Neural progenitor cell (in vitro differentiated cells): ENCODE measurements at places on chromosomes 6 and 20.

DNA sequence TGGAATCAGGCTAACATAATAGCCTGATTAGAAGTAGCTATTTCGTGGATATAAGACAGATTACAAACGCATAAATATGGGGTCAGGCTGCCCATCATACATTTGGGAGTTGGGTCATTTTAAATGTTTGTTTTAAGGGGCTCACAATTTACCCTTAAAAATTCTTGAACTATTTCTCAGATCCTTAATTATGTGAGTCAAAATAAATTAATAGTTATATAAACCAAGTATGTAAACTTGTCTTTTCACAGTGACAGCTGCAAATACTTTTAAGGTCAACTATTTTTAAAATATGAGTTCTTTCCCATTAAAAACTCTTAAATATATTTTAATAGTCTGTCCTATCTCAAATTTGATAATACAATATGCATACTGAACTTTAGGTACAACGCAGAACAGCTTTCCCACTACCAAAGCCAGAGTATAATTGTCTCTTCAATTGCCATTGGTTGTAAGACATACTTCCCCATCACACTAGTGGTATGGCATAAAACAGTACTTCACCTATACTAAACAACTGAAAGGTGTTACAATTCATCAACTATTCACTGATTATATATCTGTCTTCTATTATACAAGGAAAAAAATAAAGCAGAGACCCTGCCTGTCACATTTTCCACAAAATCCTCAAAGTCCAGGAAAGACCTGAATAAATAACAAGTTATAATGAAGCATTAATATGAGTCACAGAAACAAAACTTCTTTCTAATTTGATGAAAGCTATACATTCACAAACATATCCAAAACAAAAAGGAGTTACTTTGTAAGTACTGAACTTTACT, 80.8 kb upstream of the COL21A1 start:
- no peak for DNase-seq

- DNase-seq: no peak
These were observed 27.5 kb downstream of the PTPN1 start for GRCh38 chr20:50537546-50538201.

DNA sequence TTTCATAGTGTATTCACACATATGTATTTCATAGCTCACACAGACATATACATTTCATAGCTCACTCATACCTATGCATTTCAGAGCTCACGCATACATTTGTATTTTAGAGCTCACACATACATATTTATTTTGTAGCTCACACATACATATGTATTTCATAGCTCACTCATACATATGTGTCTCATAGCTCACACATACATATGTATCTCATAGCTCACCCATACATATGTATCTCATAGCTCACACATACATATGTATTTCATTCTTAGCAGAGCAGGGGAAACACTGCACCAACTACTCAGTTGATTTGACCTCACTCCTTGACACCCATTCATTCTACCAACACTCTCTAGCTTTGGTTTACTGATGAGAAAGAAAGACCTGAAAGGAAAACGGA, 713.6 kb downstream of the QKI start:
- no peak for DNase-seq

DNA sequence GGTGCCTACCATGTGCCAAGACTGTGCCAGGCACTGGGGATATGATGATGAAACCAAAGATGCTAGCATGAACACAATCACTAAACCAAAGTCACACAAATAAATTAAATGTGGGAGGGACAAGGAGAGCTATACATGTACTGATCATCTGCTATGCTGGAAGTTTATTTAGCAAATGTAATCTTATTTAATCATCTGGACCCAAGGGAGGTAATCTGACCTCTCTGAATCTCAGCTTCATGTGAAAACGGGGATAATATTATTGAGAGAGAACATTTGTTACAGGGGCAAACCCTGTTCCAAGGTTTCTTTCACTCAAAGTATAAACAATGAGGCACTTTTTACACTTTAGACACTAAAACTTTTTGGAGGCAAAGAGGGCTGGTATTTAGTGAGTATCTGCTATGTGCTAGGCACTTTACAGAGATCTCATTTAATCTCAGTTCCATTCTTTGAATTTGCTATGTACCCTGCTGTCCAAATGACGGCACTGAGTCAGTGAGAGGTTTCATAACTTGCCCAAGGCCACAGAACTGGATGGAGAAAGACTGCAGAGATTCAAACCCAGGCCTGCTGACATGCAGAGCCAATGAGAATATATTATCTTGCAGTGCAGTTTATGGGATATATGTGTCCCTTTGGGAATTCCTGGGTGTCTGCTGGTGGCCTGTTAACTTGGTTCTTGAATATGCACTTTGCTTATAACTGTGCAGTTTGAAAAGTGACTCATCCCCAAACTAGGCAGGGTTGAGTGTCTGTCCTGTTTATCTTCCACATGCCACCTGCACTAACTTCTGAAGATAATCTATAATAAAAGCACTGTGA, 3.3 kb upstream of the ASXL1 start:
- DNase-seq: no peak

GRCh38 chr6:137921823-137922222, 54.8 kb downstream of the TNFAIP3 start:
- DNase-seq: no peak

DNA sequence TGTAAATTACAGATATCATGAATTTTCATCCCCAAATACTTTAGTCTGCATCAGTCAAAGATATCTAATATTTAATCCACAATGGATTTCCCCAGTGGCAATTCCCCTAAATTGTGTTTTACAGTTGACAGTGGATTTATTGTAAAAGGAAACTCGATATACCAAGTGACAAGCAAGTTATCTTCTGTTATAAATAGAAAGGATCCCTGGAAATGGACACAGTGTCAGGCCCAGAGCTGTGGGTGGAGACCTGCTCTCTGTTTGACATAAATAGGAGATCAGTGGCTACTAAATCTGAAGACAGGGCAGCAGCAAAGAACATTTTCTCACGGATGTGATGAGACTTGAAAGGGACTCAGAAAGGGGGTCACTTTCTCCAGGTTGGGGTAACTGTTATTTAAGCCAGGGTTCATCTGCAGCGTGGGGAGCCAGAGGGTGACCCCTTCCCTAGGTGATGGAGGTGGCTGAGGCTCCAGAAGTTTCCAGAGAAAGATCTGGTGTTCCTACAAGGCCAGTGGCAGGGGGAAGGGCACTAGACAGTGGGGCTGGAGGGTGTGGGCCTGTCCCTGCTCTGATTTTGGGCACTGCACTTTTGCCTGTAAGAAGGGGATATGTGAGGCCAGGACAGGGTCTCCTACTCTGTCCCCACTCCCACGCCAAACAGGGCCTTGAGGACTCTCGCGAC, 12.3 kb upstream of the FAM110A start:
- no peak for DNase-seq

- no peak for DNase-seq
These were observed 4.2 kb downstream of the NOP56 start for GRCh38 chr20:2656471-2657117.

DNA sequence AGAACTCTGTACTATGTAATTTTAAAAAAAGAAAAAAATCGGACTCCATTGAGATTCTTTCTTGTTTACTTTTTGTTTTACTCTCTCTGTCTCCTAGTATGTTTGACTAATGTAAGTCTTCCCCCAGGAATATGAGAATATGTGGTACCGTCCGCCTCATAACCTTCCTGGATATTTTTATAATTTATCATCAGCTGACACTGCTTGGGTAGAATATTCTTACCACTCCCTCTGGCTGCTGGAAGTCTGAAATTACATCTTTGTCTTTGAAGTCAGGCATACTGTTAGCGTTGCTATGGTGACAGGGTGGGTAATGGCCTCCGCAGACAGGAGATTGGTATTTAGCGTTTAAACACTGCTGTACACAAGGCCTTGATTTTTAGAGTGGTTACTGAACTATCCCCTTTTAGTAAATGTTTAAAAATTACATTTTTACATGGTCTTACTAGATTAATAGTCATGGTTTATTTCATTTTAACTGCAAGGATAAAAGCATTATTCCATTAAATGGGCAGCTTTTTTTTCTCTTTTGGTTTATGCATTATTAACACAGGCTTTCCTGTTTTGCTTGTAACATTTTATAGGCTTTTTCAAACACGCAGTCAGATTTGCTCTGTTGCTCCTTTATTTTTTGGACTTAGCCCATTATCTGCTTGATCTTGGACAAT, 176.4 kb downstream of the ARID1B start:
- peak; percentile 85 for DNase-seq

DNA sequence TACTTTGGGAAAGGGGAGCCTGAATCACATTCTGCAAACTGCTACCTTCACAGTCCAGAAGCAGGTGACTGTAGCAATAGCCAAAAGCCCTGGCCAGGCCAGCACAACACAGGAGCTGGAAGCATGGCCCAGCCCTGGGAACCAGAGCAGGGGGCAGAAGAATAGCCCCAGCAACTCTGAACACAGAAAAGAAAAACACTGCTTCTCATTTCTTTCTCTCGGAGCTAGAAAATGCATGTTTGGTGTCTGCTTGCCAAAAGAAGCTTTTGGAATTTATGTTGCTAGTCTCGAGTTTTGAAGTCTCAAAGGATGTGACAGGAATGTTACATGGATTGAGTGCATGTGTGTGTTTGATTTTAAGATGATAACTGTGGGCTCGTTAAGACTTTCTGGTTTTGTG, 79.8 kb upstream of the SCAF8 start:
- DNase-seq: no peak
